ENCODE measurements at places on chromosomes 1 and 21. TPM values are rescaled to one million over a fixed set of nuclear protein-coding genes. Genes with fewer than 3 reads are reported as not detected.

Gene CR1L
- total RNA-seq, result not detected

Gene TNFSF4
- 0.54 TPM for total RNA-seq

Gene KIF17
- total RNA-seq, result 1.3 TPM

Gene TDRKH
- 4.7 TPM for total RNA-seq

Gene TRAPPC3
- total RNA-seq, result 69.7 TPM

Gene HES2
- 0.36 TPM for total RNA-seq

Gene OR2M3
- total RNA-seq, result not detected

Gene GBP5
- total RNA-seq, result not detected

Gene PRAMEF4
- not detected for total RNA-seq

Gene ZNF695
- total RNA-seq, result 1.7 TPM

Gene SPRR5
- not detected for total RNA-seq

Gene PLA2G2F
- not detected for total RNA-seq

Gene BTF3L4
- 51.1 TPM for total RNA-seq

Gene AGO4
- 6.6 TPM for total RNA-seq

Gene F11R
- 0.90 TPM for total RNA-seq

Gene CRNN
- total RNA-seq, result not detected

Gene USH2A
- not detected for total RNA-seq

Gene GBP7
- total RNA-seq, result not detected

Gene UTS2
- total RNA-seq, result not detected

Gene OR2T4
- not detected for total RNA-seq

Gene KRTAP21-2
- not detected for total RNA-seq

Gene AHDC1
- 61.6 TPM for total RNA-seq

Gene SWT1
- 2.7 TPM for total RNA-seq

Gene SLC19A1
- total RNA-seq, result 12.7 TPM

Gene LRRC71
- not detected for total RNA-seq

Gene HES5
- total RNA-seq, result not detected

Gene WNT9A
- total RNA-seq, result 2.7 TPM

Gene PTAFR
- total RNA-seq, result not detected

Gene C1orf94
- not detected for total RNA-seq

Gene OLIG2
- total RNA-seq, result 0.46 TPM

Gene ABCD3
- total RNA-seq, result 36.1 TPM

Gene C1QC
- not detected for total RNA-seq

Gene FCAMR
- not detected for total RNA-seq

Gene ITGB2
- total RNA-seq, result 1.4 TPM

Gene CBR3
- total RNA-seq, result 3.5 TPM

Gene CCDC17
- total RNA-seq, result 0.90 TPM

Gene SUSD4
- total RNA-seq, result 0.85 TPM

Gene RGS8
- total RNA-seq, result 0.17 TPM

Measured in chondrocyte (in vitro differentiated cells).